Activated CD4-positive, alpha-beta T cell treated with anti-CD3 and anti-CD28 coated beads, Interleukin-2, amount 10 ng/mL, durations not matched to agents 7 days and 5 days (primary cell): ENCODE measurements at places on chromosomes 3 and 15. TPM values are rescaled to one million over a fixed set of nuclear protein-coding genes. Genes with fewer than 3 reads are reported as not detected.
A peak's percentile ranks its signal among the peaks of the same experiment; 100 is the strongest.

RAB7A gene
- 264 TPM for total RNA-seq

CDV3 gene
- 177 TPM for total RNA-seq

LRRC3B gene
- total RNA-seq = not detected

PRR23C gene
- total RNA-seq = not detected

EPHA3 gene
- total RNA-seq = not detected

ZSCAN29 gene
- total RNA-seq = 25.4 TPM

GRCh38 chr3:171183042-171183441 lies 156.5 kb upstream of the SLC2A2 start:
- peaks cover 52% of the 10 kb centered on the region for H3K4me1 ChIP-seq
- no peak for DNase-seq
- H3K4me3 ChIP-seq = no peak overlapping the region
- H3K27ac ChIP-seq = no peak overlapping the region
- H3K27me3 ChIP-seq = no peaks in the 10 kb centered on the region
- H3K36me3 ChIP-seq = peaks cover 32% of the 10 kb centered on the region

- no peaks in the 10 kb centered on the region for H3K27me3 ChIP-seq
- no peak overlapping the region for H3K27ac ChIP-seq
- no peak overlapping the region for H3K4me3 ChIP-seq
- DNase-seq = no peak
- peaks cover 22% of the 10 kb centered on the region for H3K4me1 ChIP-seq
Observed at GRCh38 chr3:143835312-143835711, 13.0 kb downstream of the SLC9A9 start.

DNA sequence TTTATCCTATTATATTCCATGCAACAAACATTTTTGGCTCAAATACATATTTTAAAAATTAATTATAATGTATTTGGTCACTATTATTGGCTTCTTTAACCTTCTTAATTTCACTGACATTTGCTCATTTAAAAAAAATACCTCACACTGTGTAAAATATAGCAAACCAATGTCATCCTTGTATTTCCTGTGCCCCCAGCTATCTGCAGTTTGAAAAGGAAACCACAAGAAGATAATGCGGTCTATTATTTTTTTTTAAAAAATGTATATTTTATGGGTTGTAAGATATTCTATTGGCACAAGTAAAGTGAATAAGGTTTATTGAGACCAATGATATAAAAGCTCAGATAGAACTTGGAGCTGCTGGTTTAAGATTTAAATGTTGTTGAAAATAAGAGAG lies 904.2 kb downstream of the SI start:
- no peaks in the 10 kb centered on the region for H3K36me3 ChIP-seq
- H3K27me3 ChIP-seq = no peaks in the 10 kb centered on the region
- DNase-seq = no peak
- no peaks in the 10 kb centered on the region for H3K4me1 ChIP-seq
- no peak overlapping the region for H3K4me3 ChIP-seq
- H3K27ac ChIP-seq = no peak overlapping the region

DNA sequence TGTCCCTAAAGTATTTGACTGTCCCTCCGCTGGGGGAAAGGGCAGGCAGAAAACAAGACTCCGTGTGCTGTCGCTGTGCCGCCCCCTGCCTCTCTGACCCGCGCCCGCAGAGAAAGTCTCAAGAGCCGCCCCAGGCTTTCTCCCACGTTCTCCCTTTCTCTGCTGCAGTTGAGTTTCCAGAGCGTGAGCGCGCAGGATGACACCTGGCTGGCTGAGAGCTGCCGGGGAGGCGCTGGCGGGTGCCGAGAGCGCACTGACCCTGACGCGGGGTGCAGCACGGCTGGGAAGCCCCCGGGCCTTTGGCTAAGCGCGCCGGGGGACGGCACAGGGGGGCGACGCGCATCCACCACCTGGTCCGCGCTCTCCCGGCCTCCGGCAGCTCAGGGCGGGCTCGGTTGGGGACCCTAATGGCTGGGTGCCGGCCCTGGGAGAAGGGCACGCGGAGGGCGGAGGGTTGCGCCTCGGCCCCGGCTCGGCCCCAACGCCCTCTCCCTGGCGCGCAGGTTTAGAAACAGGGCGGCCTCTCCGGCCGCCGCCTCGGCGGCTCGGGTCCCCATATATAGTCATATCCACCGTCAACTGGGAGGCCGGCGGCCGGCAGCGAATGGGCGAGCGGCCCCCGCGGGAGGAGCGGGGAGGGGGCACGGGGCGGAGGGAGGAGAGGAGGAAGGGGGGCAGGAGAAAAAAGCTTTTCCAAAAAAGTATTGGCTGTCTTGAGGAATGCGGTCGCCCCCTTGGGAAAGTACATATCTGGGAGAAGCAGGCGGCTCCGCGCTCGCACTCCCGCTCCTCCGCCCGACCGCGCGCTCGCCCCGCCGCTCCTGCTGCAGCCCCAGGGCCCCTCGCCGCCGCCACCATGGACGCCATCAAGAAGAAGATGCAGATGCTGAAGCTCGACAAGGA lies at the start of gene TPM1:
Gene TPM1 (plus strand): TSS at position 774 of the 903 bp plus-strand sequence. CDS start 83 bp downstream, at position 857.
- H3K36me3 ChIP-seq = no peaks in the 10 kb centered on the region
- DNase-seq = no peak
- H3K4me3 ChIP-seq = peak within 1 kb of the TSS; percentile 59
- peaks cover 6% of the 10 kb centered on the region for H3K4me1 ChIP-seq

- no peak overlapping the region for H3K27ac ChIP-seq
- H3K4me3 ChIP-seq = no peak overlapping the region
- H3K36me3 ChIP-seq = no peaks in the 10 kb centered on the region
- H3K27me3 ChIP-seq = no peaks in the 10 kb centered on the region
- no peaks in the 10 kb centered on the region for H3K4me1 ChIP-seq
- DNase-seq = no peak
Observed at GRCh38 chr3:86967062-86967461, 23.9 kb downstream of the VGLL3 start.

- no peak overlapping the region for H3K4me3 ChIP-seq
- H3K27me3 ChIP-seq = no peaks in the 10 kb centered on the region
- no peak for DNase-seq
- H3K4me1 ChIP-seq = no peaks in the 10 kb centered on the region
- no peaks in the 10 kb centered on the region for H3K36me3 ChIP-seq
Observed at GRCh38 chr3:168984872-168985271, 678.6 kb downstream of the MECOM start.

DNA sequence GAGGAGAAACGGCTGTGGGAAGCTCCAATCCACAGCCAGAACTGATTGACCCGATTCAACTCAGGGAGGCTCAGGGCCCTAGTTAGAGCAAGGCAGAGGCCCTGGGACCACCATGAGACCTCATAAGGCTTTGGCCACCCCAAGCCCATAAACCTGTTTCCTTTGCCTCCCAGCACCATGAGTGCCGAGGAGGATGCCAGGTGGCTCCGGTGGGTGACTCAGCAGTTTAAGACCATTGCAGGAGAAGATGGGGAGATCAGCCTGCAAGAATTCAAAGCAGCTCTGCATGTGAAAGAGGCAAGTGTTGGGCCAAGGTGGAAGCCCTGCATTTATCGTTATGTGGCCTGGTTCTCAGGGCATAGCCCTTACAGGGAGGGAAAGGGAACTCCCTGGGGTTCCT lies 11.9 kb downstream of the NOX5 start:
- H3K4me3 ChIP-seq = no peak overlapping the region
- peaks cover 2% of the 10 kb centered on the region for H3K4me1 ChIP-seq
- DNase-seq = no peak
- H3K36me3 ChIP-seq = no peaks in the 10 kb centered on the region
- H3K27ac ChIP-seq = no peak overlapping the region
- peaks cover 21% of the 10 kb centered on the region for H3K27me3 ChIP-seq

- H3K4me3 ChIP-seq = no peak overlapping the region
- H3K27ac ChIP-seq = peak overlapping the region; percentile 10
- no peak for DNase-seq
- H3K36me3 ChIP-seq = peaks cover 5% of the 10 kb centered on the region
- peaks cover 83% of the 10 kb centered on the region for H3K4me1 ChIP-seq
Observed at GRCh38 chr15:70493376-70493775, 270.0 kb downstream of the UACA start.

DNA sequence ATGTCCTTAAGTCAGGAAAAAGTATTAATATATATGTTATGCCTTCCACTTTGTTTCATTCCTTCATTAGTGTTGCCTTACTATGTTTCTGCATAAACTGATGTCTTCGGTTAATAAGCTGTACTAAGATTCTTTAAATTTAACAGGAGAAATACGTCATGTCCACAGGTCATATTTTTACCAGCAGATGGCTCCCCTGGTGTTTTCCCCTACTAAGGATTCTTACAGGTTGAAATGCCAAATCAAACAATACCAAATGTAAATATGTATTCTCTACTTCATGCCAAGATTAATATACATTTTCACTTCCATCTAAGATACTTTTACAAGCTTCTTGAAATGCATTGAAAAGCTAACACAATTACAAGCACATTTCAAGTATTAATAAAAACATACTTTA lies 1602.1 kb downstream of the SI start:
- no peak for DNase-seq
- H3K27ac ChIP-seq = no peak overlapping the region
- H3K27me3 ChIP-seq = no peaks in the 10 kb centered on the region
- no peaks in the 10 kb centered on the region for H3K36me3 ChIP-seq
- no peaks in the 10 kb centered on the region for H3K4me1 ChIP-seq
- no peak overlapping the region for H3K4me3 ChIP-seq
